ENCODE measurements at places on chromosomes 1 and 21.

- DNase-seq, result no peak
These were observed 111.2 kb upstream of the ADGRL2 start for GRCh38 chr1:81689531-81689941.

DNA sequence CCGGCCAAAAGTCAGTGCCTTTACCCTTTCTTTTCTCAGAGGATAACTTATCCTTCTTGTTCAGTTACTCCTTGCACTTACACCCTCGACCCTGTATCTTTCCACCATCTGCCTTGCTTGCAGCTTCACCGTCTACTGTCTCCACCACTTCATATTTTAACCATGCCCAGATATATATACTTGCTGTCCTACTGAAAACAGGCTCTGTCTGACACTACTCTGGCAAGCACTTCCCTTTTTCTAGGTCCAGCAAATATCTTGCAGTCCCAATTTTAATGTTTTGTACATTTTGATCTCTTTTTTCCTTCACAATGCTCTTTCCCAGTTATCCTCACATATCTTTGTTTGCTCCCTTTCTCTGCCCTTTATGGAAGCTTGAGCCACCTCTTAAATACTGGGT lies 308.6 kb downstream of the TPR start:
- DNase-seq, result no peak

- DNase-seq, result no peak
These were observed 1.5 kb upstream of the ACADM start for GRCh38 chr1:75722966-75723365.

- no peak for DNase-seq
These were observed 106.5 kb upstream of the SLC45A1 start for GRCh38 chr1:8211251-8211882.

DNA sequence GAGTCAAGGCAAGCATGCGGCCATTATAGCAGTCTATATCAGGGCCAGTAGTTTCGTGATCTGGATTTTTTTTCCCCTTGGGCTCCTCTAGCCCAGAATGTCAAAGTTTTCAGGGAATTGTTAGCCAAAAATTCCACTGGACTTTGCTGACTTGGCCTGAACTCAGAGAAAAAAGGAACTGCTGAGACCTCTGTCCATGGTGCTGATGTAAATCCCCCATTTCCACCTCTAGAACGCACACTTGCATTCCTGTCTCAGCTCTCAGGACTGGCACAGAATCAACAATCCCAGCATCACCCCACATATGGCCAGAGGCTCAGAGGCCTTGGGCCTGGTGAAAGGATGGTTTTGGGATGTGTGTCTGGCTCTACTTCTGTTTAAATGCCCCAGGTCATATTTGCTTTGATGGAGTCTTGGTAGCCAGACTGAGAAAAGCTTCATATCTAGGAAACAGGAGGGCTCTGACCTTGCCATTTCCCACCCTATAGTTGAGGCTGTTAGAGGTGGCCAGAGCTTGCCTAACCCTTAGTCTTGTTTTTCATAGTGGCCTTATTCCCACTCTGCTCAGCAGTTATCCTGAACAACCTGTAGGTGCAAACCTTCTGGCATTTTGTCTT lies 16.9 kb upstream of the EFCAB14 start:
- DNase-seq, result peak; percentile 31

GRCh38 chr1:114290776-114291175 lies 137.1 kb upstream of the SYT6 start:
- DNase-seq, result no peak

Measured in CD4-positive, alpha-beta T cell treated with Interleukin-12 subunit alpha and Interleukin-12 subunit beta, for 1 hour (primary cell).